CD4-positive, alpha-beta T cell treated with Interleukin-4 for 4 hours (primary cell): ENCODE measurements at places on chromosomes 2 and 18.

- no peak for DNase-seq
Measured at GRCh38 chr2:151181524-151181923, 80.1 kb downstream of the RBM43 start.

GRCh38 chr2:239468491-239469105 is 67.8 kb upstream of the HDAC4 start:
- DNase-seq: no peak

GRCh38 chr2:81644189-81644588 is 1339.6 kb upstream of the LRRTM1 start:
- no peak for DNase-seq

GRCh38 chr2:96342085-96342484 is 6.5 kb downstream of the NCAPH start:
- peak; percentile 88 for DNase-seq

GRCh38 chr2:42493468-42494354 is at the start of gene KCNG3:
TSS of gene KCNG3 (minus strand) at chr2:42493982. CDS start at chr2:42493501, 481 bp downstream.
- DNase-seq: peak; percentile 18
